ENCODE measurements at places on chromosomes 3 and 15.

DNA sequence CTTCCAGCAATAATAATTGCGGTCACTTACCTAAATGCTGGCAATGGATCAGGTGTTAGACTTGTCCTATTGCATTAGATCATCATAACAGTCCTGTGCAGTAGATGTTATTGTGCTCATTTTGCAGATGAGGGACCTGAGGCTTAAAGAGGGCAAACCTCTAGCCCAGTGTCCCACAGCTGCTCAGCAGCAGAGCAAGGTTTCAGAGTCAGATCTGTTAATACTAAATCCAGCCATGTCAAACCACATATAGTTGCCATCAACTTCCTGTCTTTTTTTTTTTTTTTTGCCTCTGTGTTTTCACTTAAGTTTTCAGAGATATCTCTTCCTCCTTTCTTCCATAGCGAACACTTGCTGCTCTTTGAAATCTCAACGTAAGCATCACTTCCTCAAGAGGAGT, 12.1 kb downstream of the FEZF2 start:
- DNase-seq, result no peak

GRCh38 chr15:81118361-81118760, 15.7 kb upstream of the CFAP161 start:
- no peak for DNase-seq

DNA sequence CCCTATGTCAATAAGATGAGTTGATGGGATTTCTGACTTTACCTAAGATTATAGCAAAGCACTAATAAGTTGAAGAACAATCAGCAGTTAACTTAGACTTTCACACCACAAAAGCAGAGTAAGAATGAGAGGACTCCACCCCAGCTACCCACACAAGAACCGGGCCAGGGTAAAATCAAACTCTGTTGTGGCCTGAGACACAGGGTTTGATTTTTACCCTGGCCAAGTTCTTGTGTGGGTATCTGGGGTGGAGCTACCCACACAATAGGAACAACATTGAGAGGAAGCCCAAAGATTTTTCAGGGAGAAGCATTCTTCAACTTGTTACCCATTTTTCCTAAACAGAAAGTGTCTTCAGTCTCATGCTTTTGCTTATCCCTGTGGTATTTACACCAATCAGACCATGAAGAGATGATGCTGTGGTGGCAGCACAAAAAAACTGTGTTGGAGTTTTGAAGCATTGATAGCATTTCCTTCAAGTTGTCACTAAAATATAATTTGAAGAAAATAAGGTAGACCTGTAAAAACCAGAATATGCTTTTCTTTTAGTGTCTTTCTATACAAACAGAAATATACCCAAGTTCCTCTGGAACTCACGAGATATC, 25.6 kb downstream of the CPOX start:
- DNase-seq, result no peak

GRCh38 chr3:192917028-192917403, 640 bp downstream of the MB21D2 start:
- no peak for DNase-seq

DNA sequence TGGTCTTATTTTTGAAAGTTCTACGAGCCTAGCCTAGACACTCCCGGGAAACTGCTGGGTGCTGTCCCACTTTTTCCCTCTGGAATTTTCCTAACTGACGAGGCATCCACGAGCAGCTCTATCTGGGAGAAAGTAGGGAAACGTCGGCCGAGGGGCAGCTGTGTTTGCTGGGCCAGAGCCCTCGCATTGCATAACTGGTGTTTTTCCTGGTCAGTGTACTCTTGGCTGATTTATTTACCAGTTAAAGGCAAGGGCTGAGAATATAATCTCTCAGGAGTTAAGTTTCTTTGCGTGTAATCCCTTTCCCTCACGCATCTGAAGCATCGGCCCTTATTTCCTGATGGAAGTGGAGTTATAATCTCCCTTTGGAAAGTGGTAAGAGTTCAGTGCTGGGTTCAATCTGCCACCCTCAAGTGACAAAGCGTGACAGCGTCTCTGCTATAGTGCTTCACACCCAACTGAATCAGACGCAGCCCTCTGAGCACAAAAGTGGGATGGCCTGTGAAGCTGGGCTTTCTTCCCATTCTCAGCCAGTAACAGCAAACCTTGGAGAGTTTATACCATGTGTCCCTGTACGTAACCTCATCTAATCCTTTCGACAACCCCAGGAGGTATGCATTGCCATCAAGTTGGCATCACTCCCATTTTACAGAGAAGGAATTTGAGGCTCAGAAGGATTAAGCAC, 311.5 kb downstream of the RORA start:
- no peak for DNase-seq

GRCh38 chr3:8780279-8780678, 10.9 kb upstream of the OXTR start:
- DNase-seq, result no peak

- DNase-seq, result no peak
Measured at GRCh38 chr3:128864351-128864811, 15.0 kb upstream of the ACAD9 start.

- DNase-seq, result no peak
Measured at GRCh38 chr3:105691633-105692032, 177.2 kb downstream of the CBLB start.

DNA sequence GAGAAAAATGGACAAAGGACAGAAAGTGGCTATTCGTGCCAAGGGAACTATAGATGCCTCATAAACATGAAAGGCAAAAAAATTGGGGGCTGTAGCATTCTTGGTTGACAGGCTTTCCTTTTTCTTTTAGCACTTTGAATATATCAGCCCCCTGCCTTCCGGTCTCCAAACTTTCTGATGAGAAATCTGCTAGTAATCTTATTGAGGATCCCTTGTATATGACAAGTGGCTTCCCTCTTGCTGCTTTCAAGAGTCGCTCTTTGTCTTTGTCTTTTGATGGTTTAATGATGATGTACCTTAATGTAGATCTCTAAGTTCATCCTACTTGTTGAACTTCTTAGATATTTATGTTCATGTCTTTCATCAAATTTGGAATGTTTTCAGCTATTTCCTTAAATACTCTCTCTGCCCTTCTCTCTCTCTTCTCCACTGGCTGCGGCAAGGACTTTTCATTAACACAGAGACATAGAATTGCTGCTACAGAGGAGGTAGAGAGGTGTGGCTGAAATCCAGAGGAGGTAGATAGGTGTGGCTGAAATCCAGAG, 59.4 kb upstream of the EPHB3 start:
- DNase-seq, result no peak

- no peak for DNase-seq
Measured at GRCh38 chr15:96031426-96032110, 298.9 kb upstream of the NR2F2 start.

Data from effector CD8-positive, alpha-beta T cell (primary cell).